ENCODE measurements at places on chromosomes 3 and 15. TPM values are rescaled to one million over a fixed set of nuclear protein-coding genes. Genes with fewer than 3 reads are reported as not detected.

CYP8B1 gene
- 0.14 TPM for total RNA-seq

MESP2 gene
- total RNA-seq: 0.32 TPM

HIGD1A gene
- 204 TPM for total RNA-seq

PGBD4 gene
- 1.2 TPM for total RNA-seq

CHRM5 gene
- 0.09 TPM for total RNA-seq

IL17RB gene
- 0.46 TPM for total RNA-seq

HRH1 gene
- total RNA-seq: 5.5 TPM

CCR1 gene
- total RNA-seq: 12.0 TPM

ADCY5 gene
- total RNA-seq: 42.6 TPM

TMC3 gene
- total RNA-seq: not detected

GOLGA8T gene
- not detected for total RNA-seq

SLC25A38 gene
- total RNA-seq: 14.3 TPM

STAC gene
- 2.7 TPM for total RNA-seq

RASGRF1 gene
- total RNA-seq: 0.09 TPM

SLC6A1 gene
- 1.3 TPM for total RNA-seq
